Esophagus muscularis mucosa (tissue), 4 donors: ENCODE measurements at places on chromosomes 3 and 15. TPM values are rescaled to one million over a fixed set of nuclear protein-coding genes. Genes with fewer than 3 reads are reported as not detected.

DNA sequence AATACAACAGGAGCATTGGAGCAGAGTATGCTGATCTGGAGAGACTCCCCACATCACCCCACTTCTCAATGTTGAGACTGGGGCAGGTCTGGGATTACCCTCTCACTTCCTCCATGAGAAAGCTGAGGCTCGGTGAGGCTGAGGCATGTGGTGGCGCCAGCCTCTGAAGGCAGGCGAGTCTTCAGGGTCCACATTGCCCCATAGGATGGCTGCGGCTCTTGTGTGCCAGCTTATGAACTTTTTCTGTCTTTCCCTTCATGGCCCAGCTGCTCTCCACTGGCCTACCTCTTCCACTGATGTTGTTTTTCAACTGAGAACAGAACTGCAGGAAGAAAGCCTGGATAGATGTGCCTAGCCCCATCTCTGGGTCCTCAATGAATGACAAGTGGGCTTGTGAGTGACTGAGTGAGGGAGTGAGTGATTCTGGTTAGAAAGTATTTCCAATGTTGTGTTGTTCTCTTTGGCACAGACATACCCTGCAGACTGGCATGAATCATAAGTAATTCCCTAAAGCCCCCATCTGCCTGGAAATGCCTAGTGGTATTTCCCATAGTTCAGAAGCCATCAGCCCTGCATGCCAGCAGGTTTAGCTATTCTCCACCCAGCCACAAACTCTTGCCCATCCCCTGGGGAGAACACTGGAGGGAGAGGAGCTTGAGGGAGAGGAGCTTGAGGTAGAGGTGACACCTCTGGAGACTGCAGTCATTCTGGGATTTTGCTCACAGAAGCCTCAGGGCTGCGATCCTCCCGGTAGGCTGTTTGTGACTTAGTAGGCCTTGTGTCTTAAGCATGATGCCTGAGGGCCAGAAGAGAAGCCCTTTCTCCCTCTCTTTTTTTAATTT is 56.9 kb downstream of the AMOTL2 start:
- no peaks in the 10 kb centered on the region for H3K36me3 ChIP-seq
- no peak overlapping the region for H3K27ac ChIP-seq

GRCh38 chr3:128378631-128379347 is 87.9 kb downstream of the DNAJB8 start:
- DNase-seq = no peak
- H3K27ac ChIP-seq = peak overlapping the region; percentile 63
- H3K4me1 ChIP-seq = peaks cover 49% of the 10 kb centered on the region
- no peaks in the 10 kb centered on the region for H3K36me3 ChIP-seq
- H3K27me3 ChIP-seq = no peaks in the 10 kb centered on the region
- H3K4me3 ChIP-seq = no peak overlapping the region

- no peak overlapping the region for H3K27ac ChIP-seq
- peaks cover 37% of the 10 kb centered on the region for H3K36me3 ChIP-seq
- no peak overlapping the region for H3K4me3 ChIP-seq
- peaks cover 14% of the 10 kb centered on the region for H3K4me1 ChIP-seq
- DNase-seq = no peak
Measured at GRCh38 chr3:58564456-58565160, 12.6 kb downstream of the FAM107A start.

Gene DPP8
- 48.6 TPM for total RNA-seq

Gene NDN
- total RNA-seq = 93.4 TPM

DNA sequence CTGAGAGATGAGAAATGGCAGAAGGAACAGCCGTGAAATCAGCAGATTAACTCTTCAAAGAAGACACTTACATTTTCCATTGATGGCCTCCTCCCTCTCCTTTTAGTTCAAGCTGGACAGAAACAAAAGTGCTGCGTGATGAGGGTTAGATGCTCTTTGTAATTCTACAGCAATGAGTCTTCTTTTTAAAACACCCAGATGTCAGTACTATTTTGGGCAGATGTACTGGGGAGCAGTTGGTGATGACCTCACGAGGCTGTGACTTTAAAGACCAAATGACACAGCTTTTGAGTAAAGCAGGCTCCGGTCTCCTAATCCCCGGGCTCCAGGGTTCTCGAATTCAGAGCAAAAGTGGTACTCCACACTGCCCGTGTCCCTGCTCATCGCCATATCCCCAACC is 198.2 kb downstream of the SLCO3A1 start:
- peaks cover 26% of the 10 kb centered on the region for H3K4me1 ChIP-seq
- no peak for DNase-seq
- no peaks in the 10 kb centered on the region for H3K36me3 ChIP-seq
- no peak overlapping the region for H3K27ac ChIP-seq
- no peak overlapping the region for H3K4me3 ChIP-seq
- no peaks in the 10 kb centered on the region for H3K27me3 ChIP-seq

GRCh38 chr3:110933821-110934426 is 137.7 kb upstream of the NECTIN3 start:
- no peaks in the 10 kb centered on the region for H3K27me3 ChIP-seq
- H3K4me1 ChIP-seq = no peaks in the 10 kb centered on the region
- no peak overlapping the region for H3K27ac ChIP-seq
- DNase-seq = no peak
- no peak overlapping the region for H3K4me3 ChIP-seq
- H3K36me3 ChIP-seq = no peaks in the 10 kb centered on the region

- DNase-seq = no peak
- H3K27me3 ChIP-seq = no peaks in the 10 kb centered on the region
- peak overlapping the region; percentile 100 for H3K27ac ChIP-seq
- no peaks in the 10 kb centered on the region for H3K36me3 ChIP-seq
- H3K4me1 ChIP-seq = peaks cover 55% of the 10 kb centered on the region
- peak overlapping the region; percentile 98 for H3K4me3 ChIP-seq
Measured at GRCh38 chr15:78873793-78874765, 1.4 kb downstream of the MORF4L1 start.

Gene PRTG
- 1.7 TPM for total RNA-seq

DNA sequence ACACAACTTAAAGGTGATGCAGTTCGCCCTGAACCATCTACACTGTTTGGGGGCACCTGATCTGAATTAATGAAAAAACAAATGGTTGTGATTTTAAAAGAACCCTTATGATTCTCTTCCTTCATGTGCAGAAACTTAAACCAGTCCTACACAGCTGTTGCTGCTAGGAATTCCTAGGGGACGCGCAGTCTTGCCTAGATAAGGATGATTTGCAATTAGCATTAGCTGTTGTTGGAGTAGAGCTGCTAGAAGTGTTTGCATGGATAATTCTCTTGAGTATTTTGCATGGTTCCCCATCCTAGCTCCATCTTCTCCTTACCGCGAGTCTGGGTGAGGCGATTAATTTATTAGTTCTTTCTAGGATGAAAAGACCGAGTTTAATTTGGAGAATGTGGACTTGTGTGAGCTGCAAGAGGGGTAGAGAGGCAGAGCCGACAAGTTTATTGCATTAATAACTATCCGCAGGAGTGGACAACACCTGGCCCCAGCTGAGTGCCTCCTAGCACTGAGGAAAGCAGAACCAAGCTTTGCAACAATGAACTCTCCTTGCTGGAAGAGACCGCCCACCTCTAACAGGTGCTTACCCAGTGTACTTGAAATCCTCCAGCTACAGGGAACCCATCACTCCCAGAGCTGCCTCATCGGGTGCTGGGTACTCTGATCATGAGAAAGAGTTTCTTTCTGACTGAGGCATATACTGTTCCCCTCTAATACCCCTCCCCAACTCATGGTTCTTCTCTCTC is 75.0 kb upstream of the WNT7A start:
- no peaks in the 10 kb centered on the region for H3K4me1 ChIP-seq
- H3K27ac ChIP-seq = no peak overlapping the region
- H3K4me3 ChIP-seq = no peak overlapping the region
- no peak for DNase-seq
- H3K27me3 ChIP-seq = no peaks in the 10 kb centered on the region

GRCh38 chr15:49082960-49083359 is 36.7 kb upstream of the SECISBP2L start:
- no peaks in the 10 kb centered on the region for H3K27me3 ChIP-seq
- no peak overlapping the region for H3K27ac ChIP-seq
- no peaks in the 10 kb centered on the region for H3K4me1 ChIP-seq
- no peaks in the 10 kb centered on the region for H3K36me3 ChIP-seq

DNA sequence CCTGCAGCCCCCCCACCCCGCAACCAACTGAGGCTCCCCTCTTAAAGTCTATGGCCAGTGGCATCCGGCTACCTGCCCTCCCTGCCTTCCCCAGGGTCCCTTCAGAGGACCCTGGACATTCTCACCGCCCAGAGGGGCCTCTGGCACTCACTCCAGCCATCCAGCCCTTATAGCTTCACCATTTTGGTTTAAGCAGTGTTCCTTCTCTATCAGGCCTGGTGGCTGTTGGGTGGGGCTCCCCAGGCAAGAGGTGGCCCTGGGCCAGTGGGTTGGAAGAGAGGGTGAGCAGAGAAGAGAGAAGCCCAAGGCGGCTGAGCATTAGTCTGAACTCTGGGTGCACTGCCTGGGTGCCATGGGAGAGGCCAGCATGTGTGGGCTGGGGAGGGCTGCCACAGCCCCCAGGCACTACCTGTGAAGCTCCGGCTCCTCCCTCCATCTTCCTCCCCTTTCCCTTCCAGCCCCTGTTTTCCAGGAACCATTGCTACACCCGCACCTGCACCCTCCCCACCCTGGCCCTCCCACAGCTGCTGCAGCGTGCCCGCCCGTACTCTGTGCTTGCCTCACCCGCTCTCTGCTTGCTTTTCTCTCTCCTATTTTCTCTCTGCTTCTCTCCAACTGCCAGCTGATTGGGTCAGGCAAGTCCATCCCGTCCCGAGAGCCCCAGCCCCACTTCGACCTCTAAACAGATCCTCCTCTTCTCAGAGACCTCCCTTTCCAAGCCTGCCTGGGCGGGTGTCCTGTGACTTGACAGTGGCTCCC is 168.2 kb downstream of the TBC1D2B start:
- DNase-seq = no peak
- no peak overlapping the region for H3K4me3 ChIP-seq
- no peaks in the 10 kb centered on the region for H3K27me3 ChIP-seq
- no peak overlapping the region for H3K27ac ChIP-seq
- no peaks in the 10 kb centered on the region for H3K4me1 ChIP-seq

DNA sequence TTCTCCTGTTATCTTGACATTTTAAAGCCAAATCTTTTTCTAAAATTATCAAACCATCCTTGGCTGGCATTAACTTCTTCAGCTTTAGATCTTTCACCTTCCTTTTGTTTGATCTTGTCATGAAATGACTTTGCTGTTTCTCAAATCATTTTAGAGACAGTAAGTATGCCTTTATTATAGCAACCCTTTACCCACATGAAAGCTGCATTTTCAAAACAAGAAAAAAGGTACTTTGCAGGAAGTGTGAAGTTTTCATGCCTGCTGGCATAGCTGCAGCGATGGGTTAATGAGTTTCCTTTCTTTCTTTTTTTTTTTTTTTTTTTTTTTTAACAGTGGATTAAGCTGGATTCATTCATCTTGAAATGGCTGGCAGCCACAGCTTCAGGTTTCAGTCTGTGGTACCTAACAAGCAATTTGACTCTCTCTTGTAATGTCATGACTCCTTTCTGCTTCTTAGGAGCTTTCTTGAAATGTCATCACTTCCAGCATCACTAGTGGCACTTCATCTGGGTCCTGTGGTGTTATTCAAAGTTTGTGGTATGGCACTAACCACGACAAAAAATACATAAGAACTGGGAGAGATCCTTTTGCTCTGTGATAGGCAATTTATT is 18.8 kb downstream of the SLC25A26 start:
- no peaks in the 10 kb centered on the region for H3K4me1 ChIP-seq
- H3K36me3 ChIP-seq = peaks cover 19% of the 10 kb centered on the region
- no peak overlapping the region for H3K27ac ChIP-seq
- no peaks in the 10 kb centered on the region for H3K27me3 ChIP-seq

DNA sequence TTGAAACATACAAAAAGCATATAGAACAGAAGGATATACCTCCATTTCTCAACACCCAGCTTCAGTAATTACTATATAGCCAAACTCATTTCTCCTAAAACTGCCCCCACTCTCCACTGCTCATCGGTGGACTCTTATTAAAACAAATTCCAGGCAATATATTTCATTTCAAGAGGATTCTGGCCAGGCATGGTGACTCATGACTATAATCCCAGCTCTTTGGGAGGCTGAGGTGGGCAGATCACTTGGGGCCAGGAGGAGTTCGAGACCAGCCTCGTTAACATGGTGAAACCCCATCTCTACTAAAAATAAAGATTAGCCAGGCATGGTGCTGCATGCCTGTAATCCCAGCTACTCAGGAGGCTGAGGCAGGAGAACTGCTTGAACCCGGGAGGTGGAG is 40.9 kb downstream of the SNX4 start:
- no peaks in the 10 kb centered on the region for H3K27me3 ChIP-seq
- peaks cover 7% of the 10 kb centered on the region for H3K4me1 ChIP-seq
- peaks cover 62% of the 10 kb centered on the region for H3K36me3 ChIP-seq
- H3K27ac ChIP-seq = no peak overlapping the region

Gene ST3GAL6
- 5.5 TPM for total RNA-seq

DNA sequence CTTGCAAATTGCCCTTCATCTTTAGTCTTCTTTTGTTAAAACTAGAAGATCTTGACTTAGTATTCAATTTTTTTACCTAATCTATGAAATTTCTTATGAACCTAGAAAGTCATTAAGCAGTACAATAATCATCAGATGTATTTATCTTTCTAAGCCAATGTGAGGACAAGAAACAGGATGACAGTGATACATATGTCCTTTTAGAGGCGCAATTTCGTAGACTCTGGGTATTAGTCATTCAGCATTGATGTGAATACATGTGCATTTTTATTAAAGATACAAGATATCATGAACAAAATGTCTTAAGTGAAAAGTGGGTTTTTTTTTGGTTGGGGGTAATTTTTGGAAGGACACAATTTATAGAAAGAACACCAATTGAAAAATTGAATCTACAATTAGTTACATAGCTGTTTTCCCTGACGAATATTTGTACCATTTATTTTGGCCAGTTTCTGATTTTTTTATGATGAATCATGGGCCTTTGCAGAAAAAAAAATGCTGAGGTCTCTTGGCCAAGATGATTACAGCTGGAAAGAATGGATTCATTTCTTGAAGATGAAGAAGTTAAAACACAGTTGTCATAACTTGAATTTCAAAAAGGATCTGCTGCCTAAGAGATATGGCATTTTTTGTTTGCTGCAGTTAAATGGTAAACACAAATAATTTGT is 48.9 kb upstream of the AGTR1 start:
- no peaks in the 10 kb centered on the region for H3K27me3 ChIP-seq
- H3K27ac ChIP-seq = no peak overlapping the region
- no peaks in the 10 kb centered on the region for H3K36me3 ChIP-seq
- no peak for DNase-seq
- H3K4me1 ChIP-seq = peaks cover 9% of the 10 kb centered on the region

Gene FBXW12
- 0.65 TPM for total RNA-seq

GRCh38 chr3:159829539-159830227 is 159.0 kb upstream of the IL12A start:
- H3K36me3 ChIP-seq = no peaks in the 10 kb centered on the region
- no peak overlapping the region for H3K4me3 ChIP-seq
- DNase-seq = no peak
- peak overlapping the region; percentile 50 for H3K27ac ChIP-seq

GRCh38 chr15:101539492-101539891 is 50.0 kb upstream of the PCSK6 start:
- H3K4me1 ChIP-seq = no peaks in the 10 kb centered on the region
- DNase-seq = peak; percentile 37
- H3K27ac ChIP-seq = no peak overlapping the region
- H3K36me3 ChIP-seq = no peaks in the 10 kb centered on the region
- no peaks in the 10 kb centered on the region for H3K27me3 ChIP-seq

DNA sequence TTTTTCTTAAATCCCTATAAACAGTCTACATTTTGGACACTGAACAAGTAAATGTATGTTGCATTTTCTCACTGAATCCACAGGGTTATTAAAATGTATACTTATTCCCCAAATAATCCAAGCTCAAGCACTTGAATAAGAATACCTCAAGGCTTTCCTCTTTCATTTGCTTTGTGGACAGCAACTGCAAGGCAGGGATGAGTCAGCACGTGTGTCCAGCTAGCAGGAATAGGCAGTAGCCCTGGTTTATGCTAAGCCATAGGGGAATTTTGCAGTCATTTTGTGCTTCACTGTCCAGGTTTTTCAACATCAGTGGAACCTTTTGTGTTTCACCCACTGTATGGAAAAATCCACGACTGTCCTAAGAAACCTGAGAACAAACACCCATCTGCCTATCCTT is 96.7 kb upstream of the KCNMB2 start:
- H3K36me3 ChIP-seq = no peaks in the 10 kb centered on the region
- H3K27me3 ChIP-seq = no peaks in the 10 kb centered on the region
- no peak overlapping the region for H3K27ac ChIP-seq
